ENCODE measurements at places on chromosomes 16 and 17.

DNA sequence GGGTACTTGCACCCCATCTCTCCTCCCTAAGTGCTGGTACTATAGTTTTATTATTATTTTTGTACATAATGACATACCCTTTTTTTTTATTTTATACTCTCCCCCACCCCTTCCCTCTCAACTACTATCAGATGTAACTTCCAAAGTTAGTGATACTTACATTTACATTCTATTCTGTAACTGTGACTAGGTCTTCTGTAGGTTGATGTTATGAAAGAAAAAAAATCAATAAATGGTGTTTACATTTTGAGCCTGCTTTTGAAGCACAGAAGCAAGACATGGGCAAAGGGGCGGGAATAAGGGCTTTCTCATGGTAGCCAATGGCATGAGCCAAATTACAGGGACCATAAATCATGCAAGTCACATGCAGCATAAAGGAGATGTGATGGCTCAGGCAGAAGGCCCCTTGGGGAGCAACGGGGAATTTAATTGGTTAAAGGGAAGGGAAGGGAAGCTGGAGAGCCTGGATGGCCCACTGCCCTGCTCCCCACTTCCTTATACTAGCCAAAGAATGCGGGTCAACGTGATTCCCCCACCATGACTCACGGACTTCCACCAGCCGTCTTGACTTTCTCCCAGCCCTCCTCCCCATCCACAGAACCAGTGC is 2.4 kb upstream of the ACSF2 start:
- DNase-seq = no peak

DNA sequence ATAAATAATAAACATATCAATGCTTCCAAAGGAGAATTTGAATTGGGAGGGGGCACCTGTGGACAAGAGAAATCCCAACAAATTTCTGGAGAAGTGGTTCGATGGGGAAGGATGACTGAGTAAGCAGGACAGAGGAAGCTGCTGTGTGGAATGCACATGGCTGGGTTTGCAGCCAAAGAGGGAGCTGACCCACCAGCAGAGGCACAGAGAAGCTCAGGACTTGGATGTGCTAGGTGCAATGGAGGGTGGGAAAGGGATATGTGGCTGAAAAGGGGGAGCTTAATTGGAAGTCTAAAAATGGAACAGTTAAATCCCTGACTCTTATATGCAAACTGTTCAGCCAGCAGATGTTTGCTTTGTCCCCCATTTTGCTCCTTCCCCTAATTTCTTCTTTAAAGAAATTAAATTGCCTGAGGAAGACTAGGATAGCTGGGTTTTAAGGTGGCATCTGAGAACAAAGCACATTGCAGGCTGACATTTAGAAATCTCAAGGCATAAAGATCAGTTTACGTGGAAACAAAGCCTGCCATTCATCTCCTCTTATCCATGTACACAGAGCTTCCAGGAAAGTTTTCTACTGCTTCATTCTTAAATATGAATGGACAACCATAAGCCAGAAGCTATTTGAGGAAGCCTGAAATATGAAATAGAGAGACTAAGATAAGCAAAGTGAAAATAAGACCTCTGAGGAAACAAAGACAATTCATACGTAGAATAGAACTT is 23.0 kb upstream of the TNS4 start:
- no peak for DNase-seq

- no peak for DNase-seq
Measured at GRCh38 chr17:228951-229708, 47.7 kb upstream of the DOC2B start.

DNA sequence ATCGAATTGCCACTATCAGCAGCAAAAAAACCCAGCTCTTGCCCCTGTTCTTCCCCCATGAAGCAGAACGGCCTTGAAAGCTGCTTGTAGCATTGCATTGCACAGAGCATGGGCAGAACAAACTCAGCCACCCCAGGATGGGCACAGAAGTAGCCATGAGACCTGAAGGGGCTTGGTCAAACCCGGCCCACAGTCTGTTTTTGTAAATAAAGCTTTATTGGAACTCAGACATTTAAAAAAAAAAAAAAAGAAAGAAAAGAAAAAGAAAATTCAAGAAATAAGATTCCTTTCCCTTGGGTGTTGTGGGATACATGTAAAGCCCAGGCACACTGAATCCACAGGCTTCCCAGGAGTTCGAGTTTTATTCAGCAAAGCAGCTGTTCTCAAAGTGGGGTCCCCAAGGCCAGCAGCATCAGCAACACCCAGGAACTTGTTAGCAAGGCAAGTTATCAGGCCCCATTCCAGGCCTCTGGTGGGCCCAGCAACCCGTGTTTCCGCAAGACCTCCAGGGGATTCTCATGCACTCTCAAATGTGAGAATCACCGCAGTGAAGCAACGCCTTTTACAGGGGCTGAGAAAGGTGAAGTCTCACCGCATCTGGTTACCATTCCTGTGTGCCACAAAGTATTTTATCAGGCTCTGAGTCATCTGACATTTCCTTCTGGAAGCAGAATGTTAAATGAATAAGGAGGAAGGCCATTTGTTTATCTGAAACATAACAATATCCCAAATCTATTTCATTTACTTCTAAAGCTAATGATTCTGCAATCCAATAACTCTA is 108.2 kb downstream of the SLC39A11 start:
- no peak for DNase-seq

DNA sequence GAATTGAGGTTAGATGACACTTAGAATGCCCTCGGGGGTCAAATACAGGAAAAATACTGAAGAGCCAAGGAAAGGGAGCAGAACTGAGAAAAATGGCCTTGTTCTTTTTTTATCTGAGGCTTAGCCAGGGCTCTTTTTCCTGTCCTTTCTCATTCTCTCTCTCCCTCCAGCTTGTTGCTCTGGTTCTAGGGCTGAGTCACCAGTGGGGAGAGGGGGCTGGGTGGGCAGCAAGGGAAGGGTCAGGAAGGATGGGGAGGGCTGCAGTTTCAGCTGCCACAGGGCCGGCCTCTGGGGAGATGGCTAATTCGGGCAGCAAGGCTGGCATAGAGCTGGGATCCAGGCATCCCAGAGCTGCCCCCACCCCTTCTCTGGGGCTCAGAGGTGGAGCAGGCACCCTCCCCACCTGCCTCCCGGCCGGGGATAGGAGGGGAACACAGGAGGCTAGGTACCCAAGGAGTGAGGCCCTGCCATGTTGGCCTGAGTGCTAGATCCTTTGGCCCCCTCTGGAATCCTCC is 3.9 kb downstream of the ITGA3 start:
- no peak for DNase-seq

DNA sequence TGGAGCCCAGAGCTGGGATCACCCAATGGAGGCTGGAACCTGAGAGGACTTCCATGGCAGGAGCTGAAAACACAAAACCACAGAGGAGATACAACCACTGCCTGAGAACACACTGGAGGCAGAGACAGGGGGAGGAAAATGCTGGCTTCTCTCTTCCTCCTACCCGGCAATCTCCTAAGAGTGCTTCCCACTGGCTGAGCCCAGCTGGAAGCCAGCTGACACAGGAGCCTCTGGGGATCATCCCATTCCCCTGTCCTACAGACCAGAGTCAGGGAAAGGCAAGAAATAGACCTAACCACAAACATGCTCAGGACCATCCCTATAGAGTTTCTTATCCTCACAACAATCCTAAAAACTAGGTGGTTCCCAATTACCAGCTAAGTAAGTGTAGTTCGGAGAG is 112.4 kb upstream of the CDH5 start:
- DNase-seq = no peak
